Progenitor cell of endocrine pancreas (in vitro differentiated cells): ENCODE measurements at places on chromosomes 3 and 15.

- DNase-seq, result no peak
Observed at GRCh38 chr15:34481370-34481769, 43.8 kb upstream of the GOLGA8A start.

DNA sequence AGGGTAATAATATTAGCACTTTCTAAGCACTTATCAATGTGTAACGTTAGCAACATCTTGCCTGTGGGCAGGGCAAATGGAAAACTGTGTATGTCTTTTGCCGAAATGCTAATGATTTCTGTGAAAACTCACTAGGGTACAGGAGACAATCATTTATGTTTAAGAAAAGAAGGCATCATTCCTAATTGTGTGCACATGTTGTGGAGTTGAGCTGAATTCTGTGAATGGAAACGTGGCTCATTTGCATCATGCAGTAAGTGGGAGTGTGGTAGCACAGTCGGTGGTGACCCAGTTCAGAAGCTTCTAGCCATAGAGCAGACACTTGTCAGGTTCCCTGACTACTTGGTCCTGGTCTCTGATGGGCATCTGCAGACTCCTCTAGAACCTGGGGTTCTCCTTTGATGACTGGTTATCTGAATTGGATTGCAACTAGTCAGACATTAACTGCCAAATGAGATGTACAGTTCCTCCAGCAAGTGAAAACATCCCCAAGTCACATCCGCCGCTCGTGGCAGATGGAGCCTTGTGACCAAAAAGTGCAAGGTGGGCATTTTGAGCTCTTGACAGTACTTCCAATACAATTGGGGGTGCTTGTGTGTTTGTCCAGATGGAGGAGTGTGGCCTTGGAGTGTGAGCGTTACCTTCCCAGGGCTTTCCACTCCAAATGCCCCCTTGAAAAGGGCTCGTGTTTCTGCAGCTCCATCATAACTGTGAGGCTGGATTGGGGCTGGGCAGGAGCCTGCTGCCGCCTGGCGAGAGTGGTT, 21.5 kb downstream of the MRPS25 start:
- DNase-seq, result no peak

DNA sequence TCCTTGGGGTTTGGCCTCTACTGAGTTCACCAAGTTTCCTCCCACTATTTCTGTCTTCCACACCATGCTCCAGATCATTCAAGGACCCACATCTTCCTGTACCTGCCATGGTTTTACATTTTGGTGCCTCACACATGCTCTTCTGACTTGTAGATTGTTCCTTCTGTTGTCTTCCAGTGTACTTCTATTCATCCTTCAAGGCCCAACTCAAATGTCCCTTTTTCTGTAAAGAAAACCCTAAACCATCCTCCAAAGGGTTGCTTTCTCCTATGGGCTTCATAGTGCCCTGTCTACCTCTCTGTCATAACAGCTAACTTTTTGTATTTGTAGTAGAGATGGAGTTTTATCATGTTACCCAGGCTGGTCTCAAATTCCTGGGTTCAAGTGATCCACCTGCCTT, 20.1 kb upstream of the TSEN2 start:
- DNase-seq, result no peak

DNA sequence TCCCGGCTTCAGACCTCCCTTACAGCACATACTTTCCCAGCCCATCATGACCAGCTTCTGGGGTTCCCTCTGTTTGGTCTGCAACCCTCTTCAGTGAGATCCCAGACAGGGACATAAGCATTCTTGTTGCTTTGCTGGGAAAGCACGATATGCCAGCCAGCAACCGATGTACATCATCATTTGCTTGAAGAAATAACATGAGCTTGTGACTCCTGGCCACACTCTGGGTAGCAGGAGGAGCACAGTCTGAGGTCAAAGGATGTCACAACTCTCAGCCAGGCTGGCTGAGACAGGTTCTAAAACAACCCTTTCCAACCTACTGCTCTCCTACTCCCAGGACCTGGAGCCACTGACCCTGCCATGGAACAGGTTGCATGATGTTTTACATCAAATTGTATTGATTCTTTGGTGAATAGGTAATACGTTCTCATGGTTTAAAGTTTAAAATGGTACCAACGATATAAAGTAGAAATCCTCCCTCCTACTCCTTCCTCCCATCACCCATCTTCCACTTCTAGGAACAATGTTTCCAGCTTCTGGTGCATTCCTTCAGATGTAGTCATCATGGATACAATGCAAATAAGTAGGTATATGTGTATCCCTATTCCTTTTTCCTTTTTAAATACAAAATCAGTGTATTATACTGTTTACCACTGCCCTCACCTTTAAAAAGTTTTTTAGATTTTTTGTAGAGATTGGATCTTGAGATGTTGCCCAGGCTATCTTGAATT, 190.3 kb downstream of the OPA1 start:
- no peak for DNase-seq

GRCh38 chr15:27768732-27769475, 330.2 kb downstream of the OCA2 start:
- DNase-seq, result no peak

DNA sequence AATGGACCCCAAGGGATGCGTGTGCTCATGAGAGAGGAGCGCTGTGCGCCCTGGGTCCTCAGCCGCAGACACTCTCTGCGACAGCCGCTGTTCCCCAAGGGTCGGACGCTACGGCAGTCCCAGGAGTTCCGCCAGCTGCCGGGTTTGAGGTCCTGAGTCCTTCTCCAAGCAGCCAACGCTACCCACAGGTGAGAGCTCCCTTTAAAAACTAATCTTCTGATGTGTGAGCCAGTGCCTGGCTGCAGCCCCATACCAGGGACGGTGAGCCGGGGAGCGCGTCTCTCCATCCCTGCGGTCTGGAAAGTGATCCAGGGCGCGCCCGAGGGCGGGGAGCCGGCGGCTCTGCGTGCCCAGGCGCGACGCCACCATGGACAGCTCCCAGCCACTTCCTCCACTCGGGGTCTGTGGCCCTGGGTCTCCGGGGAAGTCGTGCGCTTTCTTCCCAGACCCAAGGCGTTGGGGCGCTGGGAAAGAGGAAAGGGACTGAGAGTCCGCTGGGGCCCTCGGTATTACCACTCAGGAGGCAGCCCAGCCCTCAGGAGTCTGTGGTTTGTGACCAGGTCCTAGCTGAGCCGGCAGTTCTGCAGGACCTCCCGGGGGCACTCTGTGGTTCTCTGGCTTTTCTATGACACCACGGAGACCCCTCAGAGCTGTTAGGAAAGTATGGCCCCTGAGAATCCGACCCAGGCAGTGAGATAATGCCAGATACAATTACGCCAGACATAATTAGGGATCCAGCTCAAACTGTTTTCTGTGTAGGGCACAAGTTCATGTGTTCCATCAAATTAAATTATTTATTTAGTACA, 1.4 kb downstream of the CEMIP start:
- peak; percentile 83 for DNase-seq
